ENCODE measurements at places on chromosomes 4 and X. TPM values are rescaled to one million over a fixed set of nuclear protein-coding genes. Genes with fewer than 3 reads are reported as not detected.

DNA sequence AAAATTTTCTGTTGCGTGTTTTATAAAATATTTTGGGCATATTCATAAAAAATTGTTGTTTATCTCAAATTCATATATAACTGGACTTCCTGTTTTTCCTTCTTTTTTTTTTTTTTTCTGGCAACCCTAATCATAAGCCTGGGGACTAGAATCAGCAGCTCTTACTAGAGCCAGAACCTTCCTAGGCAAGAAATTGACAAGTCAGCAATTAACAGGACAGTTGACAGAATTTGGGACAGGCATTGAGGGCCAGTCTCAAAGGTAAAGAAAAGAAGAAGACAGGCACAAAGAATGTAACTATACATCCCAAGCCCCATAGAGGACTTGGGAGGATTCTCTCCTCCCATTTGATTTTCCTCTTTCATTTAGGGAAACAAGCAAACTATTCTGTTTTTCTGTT is 35.0 kb upstream of the HS3ST1 start:
- no peak for DNase-seq

GRCh38 chr4:11881947-11882346 is 453.3 kb upstream of the HS3ST1 start:
- no peak for DNase-seq

GRCh38 chrX:49073601-49074575 is at the start of gene PRAF2:
Gene PRAF2, minus strand, starts transcription at chrX:49074002. Its CDS starts 15 bp downstream, at chrX:49073987.
- peak; percentile 92 for DNase-seq

- DNase-seq: no peak
These were observed 2518.5 kb downstream of the ARAP2 start for GRCh38 chr4:33725861-33726260.

- no peak for DNase-seq
These were observed 94.9 kb upstream of the MYOZ2 start for GRCh38 chr4:119040694-119041185.

DNA sequence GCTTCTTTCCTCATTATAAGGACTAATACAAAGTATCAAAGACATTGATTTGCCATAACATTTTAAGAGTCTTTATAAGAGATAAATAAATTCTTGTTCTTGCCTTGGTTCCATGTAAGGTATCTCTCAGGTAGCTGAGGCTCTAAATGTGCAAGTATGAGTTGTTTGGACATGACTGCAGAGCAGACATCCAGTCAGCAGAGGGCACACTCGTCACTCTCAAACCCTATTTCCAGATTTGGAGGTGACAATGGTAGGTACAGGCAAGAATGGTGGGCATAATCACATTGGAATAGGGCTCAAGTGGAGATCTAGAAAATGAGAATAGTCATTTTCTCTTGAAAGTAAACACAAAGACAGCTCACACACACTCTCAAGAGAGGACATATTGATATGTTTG is 133.3 kb upstream of the ZIC3 start:
- no peak for DNase-seq

DNA sequence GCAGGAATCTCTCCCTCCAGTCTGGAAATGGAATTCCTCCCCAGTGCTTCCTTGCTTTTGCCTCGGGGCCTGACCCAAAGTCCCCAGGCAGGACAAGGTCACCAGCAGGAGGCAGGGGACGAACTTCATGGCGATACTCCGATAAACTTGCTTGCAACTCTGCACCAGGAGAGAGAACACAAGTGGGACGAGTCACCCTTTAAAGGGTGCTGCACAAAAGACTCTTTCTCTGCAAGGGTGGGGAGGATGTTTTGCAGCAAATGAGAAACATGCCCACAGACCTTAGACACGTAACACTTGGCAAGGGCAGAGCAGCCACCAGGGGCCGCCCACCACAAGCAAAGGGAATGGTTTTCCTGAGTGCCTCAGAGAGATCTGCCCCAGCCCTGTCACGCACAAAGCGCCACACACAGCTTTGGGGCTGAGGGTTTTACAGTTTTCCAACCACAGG is at the start of gene FGFBP2:
Gene FGFBP2, minus strand, starts transcription at position 175 of the 451 bp plus-strand sequence. Its CDS starts 46 bp downstream, at position 129.
- peak; percentile 57 for DNase-seq

- DNase-seq: no peak
These were observed 125.9 kb downstream of the CFAP299 start for GRCh38 chr4:80461412-80461811.

GRCh38 chrX:11267425-11267824 is 25.8 kb upstream of the AMELX start:
- no peak for DNase-seq

DNA sequence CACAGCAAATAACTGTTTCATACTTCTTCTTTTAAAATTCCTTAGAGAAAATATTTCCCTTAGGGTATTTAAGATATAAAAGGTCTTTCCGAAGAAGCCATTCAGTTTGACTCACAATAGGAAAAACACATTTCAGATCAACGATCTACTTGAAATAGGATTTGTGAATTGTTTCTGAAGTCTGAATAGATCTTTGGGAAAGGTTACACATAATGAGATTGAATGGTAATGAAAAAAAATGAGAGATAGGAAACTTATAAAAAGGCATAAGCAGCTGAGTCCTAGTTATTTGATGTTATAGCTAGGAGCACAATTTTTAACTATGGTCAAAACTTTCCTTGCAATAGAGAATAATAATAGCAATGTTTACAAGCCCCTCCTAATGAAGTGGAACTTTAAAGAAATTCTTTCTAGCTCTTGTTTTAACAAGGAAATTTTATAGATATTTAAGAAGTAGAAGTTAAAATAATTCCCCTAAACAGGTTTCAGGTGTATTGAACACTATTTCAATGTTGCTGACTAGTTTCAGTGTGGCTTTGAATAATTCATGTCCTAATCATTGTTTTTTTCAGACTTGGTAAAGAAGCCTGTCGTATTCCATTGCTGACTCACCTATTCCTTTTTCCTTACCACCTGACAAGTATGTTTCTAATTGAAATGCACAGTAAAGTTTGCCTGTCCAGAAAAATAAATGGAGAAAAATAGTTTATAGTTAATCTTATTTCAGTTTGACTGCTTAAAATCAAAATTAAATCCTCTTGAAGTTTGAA is 89.1 kb downstream of the PCDH18 start:
- DNase-seq: no peak

DNA sequence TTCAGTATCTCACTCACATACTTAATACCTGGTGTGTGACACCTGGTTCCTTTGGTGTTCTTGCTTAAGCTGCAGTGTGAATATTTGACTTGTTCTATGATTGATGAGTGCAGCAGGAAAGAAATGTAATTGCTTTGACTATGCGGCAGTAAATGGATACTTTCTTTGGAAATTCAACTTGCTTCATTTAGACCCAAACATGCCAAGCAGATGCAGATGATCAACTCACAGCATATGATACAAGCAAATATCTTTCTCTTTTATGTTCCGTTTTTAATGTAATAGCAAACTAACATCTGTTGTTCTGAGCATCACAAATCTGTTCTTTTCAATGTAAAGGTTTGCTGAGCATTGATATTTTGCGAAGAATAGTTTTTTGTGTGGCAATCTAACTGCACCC is 549.5 kb downstream of the C4orf33 start:
- DNase-seq: no peak

The HSFX4 gene
- not detected for total RNA-seq

DNA sequence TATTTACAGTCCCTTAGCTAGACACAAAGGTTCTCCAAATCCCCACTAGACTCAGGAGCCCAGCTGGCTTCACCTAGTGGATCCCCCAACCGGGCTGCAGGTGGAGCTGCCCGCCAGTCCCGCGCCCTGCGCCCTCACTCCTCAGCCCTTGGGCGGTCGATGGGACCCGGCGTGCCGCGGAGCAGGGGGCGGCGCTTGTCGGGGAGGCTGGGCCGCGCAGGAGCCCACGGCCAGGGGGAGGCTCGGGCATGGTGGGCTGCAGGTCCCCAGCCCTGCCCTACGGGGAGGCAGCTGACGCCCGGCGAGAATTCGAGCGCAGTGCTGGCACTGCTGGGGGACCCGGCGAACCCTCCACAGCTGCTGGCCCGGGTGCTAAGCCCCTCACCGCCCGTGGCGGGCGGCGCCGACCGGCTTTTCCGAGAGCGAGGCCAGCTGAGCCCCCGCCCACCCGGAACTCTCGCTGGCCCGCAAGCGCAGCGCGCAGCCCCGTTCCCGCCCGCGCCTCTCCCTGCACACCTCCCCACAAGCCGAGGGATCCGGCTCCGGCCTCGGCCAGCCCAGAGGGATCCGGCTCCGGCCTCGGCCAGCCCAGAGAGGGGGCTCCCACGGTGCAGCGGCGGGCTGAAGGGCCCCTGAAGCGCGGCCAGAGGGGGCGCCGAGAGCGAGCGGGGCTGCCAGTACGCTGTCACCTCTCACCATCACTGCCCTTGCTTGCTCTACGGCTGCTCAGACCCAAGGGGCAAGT is 39.4 kb downstream of the WFS1 start:
- no peak for DNase-seq

The ASB5 gene
- not detected for total RNA-seq

GRCh38 chrX:6685489-6685888 is 150.6 kb upstream of the VCX3A start:
- DNase-seq: no peak

DNA sequence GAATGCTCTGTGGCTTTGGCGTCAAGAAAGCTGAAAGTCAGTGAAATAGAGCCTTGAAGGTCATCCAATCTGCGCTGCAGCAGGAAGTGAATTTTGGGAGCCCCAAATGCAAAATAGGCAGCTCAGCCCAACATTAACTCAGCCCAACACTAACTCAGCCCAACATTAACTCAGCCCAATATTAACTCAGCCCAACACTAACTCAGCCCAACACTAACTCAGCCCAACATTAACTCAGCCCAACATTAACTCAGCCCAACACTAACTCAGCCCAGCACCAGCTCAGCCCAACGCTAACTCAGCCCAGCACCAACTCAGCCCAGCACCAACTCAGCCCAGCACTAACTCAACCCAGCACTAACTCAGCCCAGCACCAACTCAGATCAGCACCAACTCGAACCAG is 71.5 kb downstream of the SORBS2 start:
- DNase-seq: no peak

The CDX4 gene
- total RNA-seq: not detected

DNA sequence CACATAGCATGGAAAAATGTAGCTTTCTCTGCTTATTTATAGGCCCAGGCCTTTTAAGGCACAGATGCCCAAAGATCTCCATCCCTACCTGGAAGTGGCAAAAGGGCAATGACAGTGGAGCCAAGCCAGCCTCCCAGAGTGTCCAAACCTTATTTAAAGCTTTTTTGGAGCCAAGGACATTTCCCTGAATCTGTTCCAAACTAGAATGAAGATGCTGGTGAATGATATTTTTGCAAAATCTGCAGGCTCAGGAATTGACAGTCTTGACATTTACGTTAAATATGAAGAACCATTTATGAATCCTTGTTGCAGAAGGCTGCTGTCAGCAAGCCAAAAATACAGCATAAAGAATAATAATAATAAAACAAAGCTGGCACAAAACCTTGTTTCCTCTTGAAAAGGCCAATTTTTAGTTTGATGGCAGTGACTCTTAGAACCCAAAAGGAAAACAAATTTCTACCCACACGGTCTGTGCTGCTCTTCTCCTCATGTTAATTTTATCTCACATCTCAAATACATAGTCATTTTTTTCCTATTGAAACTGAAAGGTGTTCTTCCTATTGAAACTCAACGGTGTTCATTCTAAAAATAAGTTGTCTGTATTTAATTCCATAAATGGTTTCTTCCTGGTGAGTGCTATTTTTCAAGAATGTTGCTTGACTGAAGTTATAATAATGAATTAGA is 206.3 kb upstream of the TBL1X start:
- no peak for DNase-seq

The RPS6KA6 gene
- not detected for total RNA-seq

DNA sequence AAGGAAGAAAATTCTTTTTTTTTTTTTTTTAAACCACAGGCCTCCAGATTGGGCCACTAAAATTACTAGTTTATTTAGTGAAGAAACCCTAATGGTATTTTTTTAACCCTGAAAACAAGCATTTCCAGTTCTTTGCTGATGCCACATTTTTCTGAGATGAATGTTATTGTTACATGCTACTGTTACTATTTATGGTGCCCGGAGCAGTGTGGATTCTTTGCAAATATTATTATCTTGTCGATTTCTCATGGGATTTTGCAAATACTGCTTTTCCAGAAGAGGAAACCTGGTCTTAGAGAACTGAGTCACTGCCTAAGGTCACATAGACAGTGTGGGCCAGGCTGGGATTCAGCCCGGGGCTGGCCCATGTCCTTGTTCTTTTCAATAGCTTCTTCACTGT is 8.7 kb upstream of the ALAS2 start:
- no peak for DNase-seq

GRCh38 chr4:55475394-55476243 is 71.1 kb downstream of the CLOCK start:
- DNase-seq: peak; percentile 39

DNA sequence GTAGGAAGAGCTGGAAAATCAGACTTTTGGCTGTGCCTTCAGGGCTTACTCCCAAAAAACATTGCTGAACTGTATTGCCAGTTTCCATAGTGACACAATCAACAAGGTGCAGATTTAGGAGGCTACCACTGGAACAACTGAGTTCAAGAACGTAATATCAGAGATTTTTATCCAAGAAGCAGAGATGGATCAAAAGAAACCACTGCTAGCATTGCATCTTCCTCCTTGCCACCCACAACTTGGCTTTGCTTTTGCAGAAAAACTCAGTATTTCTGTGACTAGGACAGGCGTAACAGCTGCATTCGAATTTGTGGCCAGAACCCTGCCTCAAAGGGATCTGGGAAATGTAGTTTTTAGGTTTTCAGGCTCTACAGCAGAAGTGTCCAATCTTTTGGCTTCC is 27.8 kb upstream of the WDFY3 start:
- no peak for DNase-seq

DNA sequence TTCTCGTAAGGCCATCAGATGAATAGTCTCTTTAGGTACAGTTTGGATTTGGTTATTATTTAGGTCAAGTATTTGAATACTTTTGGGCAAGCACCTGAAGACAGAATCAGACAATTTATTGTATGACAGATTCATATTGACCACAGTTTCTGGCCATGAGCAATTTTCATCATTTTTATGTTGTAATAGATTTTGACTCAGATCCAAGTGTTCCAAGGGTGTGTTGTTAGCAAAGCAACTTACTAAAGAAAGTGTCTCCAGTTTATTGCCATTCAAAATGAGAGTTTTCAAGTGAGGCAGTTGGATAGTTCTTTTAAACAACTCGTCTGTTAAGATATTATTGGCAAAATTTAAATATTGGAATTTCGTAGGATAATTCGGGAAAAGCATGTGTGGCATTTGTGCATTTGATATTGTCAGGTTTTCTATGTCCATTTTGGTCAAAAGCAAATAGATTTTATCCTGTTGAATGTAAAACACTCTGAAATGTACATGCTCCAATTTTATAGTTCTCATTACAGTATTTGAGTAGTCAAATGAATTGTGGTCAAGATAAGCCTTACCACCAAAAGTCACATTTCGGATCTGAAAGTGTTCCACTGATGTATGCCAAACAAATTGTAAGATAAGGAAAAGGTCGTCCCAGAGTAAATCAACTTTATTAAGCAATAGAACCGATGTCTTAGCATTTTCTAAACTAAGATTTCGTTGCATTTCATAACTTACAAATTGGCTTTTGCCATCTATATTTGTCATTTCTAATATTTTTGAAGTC is 8.4 kb downstream of the TLR10 start:
- DNase-seq: no peak

DNA sequence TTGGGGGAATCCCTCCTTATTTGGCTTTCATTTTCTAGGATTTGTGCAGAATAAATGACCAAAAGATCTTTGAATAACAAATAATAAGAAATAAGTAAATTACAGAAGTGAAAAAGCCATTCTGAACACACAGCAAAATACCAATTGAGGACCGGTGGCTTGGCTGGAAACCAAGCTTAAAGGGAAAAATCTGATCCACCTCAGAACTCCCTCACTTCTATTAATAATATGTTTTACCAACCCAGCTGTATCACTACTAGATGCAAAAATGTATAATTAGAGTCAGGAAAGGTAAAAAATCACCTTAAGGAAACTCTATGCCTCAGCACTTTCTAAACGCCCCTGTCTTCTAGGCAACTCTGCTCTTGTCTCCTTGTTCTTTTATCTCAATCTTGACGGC is 77.3 kb downstream of the TSPAN5 start:
- DNase-seq: no peak

Data from activated CD4-positive, alpha-beta memory T cell treated with anti-CD3 and anti-CD28 coated beads, Interleukin-2, amount 10 ng/mL, durations not matched to agents 7 days and 5 days (primary cell).